Thoracic aorta (tissue), 2 donors: ENCODE measurements at places on chromosomes 3 and 15.

GRCh38 chr15:100891307-100892012, 11.8 kb downstream of the ALDH1A3 start:
- DNase-seq, result no peak

GRCh38 chr3:66537735-66538134, 36.9 kb upstream of the LRIG1 start:
- DNase-seq, result no peak

- no peak for DNase-seq
Measured at GRCh38 chr3:43113671-43114070, 7.8 kb upstream of the POMGNT2 start.

GRCh38 chr15:77034695-77035489, 36.0 kb downstream of the TSPAN3 start:
- no peak for DNase-seq

DNA sequence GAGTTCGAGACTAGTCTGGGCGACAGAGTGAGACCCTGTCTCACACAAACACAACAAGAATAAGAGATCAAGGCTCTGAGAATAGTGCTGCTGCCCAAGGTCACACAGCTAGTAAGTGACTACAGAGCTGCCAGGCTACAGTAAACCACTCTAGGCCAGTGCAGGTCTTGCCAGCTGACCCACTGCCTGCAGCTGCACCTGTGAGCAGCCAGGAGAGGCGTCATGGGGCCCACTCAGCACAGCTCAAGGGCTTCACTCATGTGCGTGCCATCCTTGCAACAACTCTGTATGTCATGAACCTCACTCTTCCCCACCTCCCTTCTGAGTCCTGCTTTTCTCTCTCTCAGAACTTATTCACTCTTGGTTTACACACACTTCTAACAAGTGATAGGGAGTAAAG, 176.7 kb downstream of the SMAD6 start:
- DNase-seq, result no peak

GRCh38 chr15:62447742-62448141, 282.7 kb upstream of the C2CD4B start:
- no peak for DNase-seq
